ENCODE measurements at places on chromosomes 12 and 14. TPM values are rescaled to one million over a fixed set of nuclear protein-coding genes. Genes with fewer than 3 reads are reported as not detected.

The XRCC3 gene
- total RNA-seq = 6.0 TPM

The GPR68 gene
- total RNA-seq = 2.3 TPM

The TEAD4 gene
- 14.1 TPM for total RNA-seq

The TAS2R7 gene
- total RNA-seq = not detected

The NPAS3 gene
- 0.18 TPM for total RNA-seq

The ABCC9 gene
- 0.16 TPM for total RNA-seq

The PPP4R4 gene
- total RNA-seq = not detected

The GDF3 gene
- not detected for total RNA-seq

The PTGDR gene
- not detected for total RNA-seq

The PPP1R36 gene
- total RNA-seq = not detected

The CEBPE gene
- not detected for total RNA-seq

The SYNDIG1L gene
- not detected for total RNA-seq

The KRT73 gene
- total RNA-seq = not detected
